ENCODE measurements at places on chromosomes 12 and 14. TPM values are rescaled to one million over a fixed set of nuclear protein-coding genes. Genes with fewer than 3 reads are reported as not detected.

Gene SLC35F4
- not detected for total RNA-seq

Gene CIROP
- total RNA-seq: not detected

Gene ZC2HC1C
- total RNA-seq: not detected

Gene KIF21A
- total RNA-seq: 1.3 TPM

Gene ARHGEF40
- total RNA-seq: 64.8 TPM

Data from ascending aorta (tissue), 2 donors.